ENCODE measurements at places on chromosomes 6 and 20.

- no peak for DNase-seq
Observed at GRCh38 chr6:66189915-66190314, 482.9 kb upstream of the EYS start.

DNA sequence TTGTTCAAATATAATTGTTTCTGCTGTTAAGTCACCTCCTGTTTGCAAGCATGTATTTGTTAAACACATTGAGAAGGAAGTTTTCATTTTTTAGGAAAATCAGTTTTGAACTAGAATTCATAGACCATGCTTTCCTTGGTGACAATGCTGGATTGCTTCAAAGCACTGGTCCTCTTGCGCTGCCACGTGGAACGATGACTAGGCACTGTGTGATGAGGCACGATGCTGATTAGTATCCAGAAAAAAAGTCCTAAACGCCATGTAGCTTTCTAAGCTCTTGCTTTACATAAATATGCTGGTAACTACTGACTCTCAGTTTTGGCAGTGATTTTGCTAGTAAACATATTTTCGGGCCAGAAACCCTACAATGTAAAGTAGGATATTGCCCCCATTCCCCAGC lies 11.1 kb upstream of the EXOC2 start:
- DNase-seq = no peak

DNA sequence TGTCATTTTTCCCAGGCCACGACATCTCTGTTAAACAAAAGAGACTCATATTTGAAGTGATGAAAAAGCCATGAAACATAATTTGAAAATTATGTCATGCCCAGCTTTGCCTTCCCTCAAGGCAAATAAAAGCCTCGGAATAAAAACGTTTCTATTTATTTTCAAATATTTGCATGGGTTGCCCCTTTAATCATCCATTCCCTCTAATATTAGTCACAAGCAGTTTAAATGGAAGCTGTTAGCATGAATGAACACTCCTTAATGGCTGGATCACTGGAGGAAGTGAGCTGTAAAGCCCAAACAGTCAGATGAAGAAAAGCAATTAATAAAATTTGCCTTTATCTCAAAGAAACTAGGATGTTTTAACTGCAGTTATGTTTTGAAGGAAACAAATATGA lies 69.3 kb upstream of the STMND1 start:
- DNase-seq = no peak

DNA sequence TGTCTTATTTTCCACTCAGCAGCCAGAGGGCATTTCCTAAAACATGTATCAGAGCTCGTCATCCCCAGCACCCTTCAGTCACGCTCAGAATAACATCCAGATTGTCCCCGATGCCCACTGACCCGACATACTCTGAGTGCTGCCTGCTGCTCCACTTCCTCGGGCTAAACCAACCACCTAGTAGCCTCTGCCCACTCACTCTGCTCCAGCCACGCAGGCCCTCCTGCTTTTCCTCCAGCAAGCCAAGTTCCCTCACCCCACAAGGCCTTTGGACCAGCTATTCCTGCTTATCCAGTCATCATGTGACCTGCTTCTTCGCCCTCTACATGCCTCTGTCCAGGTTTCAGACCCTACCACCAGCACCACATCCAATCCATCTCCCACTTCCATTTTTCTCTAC lies 454.2 kb downstream of the CD83 start:
- DNase-seq = no peak

DNA sequence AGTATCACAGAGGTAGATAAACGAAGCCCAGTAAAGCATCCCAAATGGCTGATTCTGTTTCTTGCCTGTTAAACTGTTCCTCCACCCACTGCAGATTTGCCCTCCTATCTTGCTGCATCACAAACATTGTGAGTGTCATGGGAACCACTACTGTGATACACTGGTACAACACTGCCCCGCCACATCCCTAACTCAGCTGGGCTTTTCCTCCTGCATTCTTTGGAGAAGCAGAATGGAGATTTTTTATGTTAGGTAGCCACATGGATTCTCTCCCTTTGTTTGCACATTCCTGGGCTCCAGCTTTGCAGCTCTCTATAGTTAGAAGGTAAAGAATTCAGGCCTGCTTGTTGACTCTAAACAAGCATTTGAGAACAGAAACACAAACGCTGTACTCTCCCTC lies 234.1 kb downstream of the TMEM242 start:
- DNase-seq = no peak

DNA sequence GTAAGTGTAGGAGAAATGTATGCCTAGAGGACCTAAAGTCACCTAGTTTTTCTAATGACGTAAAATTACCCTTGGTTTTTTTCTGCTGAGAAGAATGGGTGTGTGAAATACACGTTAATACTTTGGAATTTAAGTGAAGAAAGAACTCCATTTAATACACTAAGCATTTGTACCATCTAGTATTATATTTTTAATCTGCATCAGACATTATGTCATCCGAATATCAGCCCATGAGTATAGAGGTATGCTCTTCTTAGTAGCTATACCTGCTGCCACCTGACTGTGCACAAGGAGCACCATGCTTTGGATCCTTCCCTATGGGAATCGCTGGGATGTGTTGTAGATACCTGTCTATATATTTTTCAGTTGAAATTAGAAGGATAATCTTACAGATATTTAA lies 106.4 kb downstream of the QKI start:
- no peak for DNase-seq

- DNase-seq = no peak
Observed at GRCh38 chr20:32535316-32535952, 49.7 kb downstream of the NOL4L start.

DNA sequence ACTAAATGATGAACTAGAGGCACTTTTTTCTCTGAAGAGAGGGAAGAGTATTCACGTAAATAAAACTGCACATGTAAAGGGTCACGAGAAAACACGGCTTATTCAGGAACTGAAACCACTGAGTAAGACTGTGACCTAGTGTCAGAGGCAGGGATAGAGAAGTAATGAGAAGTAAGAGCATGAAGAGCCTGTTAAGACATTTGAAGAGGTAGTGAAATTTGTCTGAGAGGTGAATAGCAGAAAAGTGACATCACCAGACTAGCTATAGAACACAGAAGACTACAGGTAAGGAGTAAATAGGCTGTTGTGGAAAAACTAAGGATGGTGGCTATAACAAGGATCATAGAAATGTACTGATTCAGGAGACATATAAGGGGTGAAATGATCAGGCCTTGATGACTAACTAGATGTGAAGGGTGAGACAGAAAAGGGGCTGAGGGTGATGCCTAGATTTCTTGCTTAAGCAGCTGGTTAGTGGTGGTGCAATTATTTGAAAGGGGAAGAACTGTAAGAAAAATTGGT lies 76.8 kb downstream of the REV3L start:
- no peak for DNase-seq

DNA sequence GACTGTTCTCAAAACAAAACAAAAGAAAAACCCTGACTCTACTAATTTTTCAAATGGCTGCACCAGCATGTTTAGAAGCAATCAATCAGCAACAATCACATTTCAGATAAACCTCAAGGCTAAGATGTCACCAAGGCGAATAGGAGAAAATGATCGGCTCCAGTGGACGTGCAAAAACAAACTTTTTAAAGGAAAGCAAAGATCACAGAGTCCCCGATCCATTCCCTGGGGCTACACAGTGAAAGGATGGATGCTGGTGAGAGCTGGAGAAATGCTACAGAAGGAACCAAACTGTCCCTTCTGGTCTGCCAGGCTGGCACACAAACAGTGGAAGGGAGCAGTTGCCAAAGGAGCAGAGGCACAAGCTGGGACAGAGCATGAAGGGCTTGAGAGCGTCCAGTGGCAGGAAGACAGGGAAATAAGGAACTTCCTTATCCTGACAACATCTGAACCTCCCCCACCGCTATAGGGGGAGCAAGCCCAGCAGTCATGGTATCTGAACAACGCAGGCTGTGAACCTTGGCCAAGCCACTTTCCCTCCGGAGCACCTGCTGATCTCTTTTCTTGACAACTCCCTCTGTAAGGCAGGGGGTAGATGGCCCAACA lies 73.7 kb upstream of the HIVEP1 start:
- DNase-seq = no peak

DNA sequence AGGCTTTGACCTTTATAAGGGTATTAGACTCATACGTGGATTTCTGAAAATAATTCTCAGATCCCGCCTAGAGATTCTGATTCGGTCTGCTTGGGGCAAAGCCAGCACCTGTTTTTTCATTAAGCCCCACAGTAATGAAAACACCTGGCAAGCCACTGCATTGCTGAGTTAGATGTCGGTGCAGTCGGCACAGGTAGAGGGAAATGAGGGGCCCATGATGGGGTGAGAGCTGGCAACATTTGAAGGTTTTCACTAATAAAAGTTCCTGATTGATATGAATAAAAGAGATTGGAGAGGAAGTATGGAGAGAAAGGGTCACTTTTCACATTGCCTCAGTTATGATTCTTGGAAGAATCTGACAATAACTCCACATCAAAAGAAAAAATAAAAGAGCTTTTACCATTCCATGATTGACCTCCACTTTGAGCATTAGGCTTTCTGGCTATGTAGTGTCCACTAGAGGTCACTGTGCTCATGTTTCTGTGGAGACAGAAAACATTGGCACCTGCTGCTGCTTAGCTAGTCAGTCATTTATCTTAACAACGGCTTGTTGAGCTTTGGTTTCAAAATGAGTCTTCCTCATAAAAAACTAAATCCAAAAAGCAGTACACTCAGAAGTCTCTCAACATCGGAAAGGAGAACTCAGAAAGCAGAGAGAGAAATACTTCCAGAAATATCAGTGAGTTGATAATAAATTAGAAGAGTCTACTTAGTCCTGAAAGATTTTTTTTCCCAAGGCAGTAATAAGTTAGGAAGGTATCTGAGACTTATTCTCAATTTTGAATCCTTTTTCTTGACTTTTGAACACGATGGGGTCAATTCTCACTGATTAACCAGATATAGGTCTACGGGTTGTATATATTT lies 53.3 kb upstream of the KLHL31 start:
- no peak for DNase-seq

GRCh38 chr20:52003415-52003814 lies 188.2 kb downstream of the ZFP64 start:
- no peak for DNase-seq

GRCh38 chr6:31888276-31889258 lies 8.9 kb downstream of the EHMT2 start:
- peak; percentile 63 for DNase-seq

Measured in activated CD8-positive, alpha-beta memory T cell treated with anti-CD3 and anti-CD28 coated beads, Interleukin-2, amount 50 U/mL, for 4 hours (primary cell).